Stimulated activated naive CD4-positive, alpha-beta T cell treated with Interleukin-2 at 50 U/mL for 16 hours (primary cell): ENCODE measurements at places on chromosomes 6 and 20.

- DNase-seq: no peak
Observed at GRCh38 chr6:126914172-126914571, 204.3 kb upstream of the RSPO3 start.

DNA sequence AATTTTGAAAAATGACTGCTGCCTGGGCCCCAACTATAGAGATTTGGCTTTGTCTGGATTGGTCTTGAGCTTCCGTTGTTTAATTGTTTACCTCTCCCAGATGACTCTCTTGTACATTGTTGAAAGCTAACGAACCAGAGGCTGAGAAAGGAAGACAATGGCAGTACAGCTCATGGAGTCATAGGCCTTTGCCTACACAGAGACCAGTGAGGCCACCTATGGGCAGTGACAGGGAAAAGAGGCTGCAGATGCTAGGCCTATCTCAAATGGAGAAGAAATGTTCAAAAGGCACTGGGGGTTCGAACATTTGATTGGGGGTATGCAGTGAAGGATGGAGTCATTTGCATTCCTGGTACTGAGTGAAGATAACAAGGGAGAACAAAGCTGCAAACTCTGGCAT lies 29.1 kb downstream of the OPN5 start:
- DNase-seq: no peak

GRCh38 chr6:72864236-72864635 lies 242.4 kb downstream of the KCNQ5 start:
- no peak for DNase-seq

GRCh38 chr6:53366128-53366641 lies 17.4 kb upstream of the ELOVL5 start:
- no peak for DNase-seq

- no peak for DNase-seq
Observed at GRCh38 chr6:4656106-4656505, 120.1 kb upstream of the CDYL start.

DNA sequence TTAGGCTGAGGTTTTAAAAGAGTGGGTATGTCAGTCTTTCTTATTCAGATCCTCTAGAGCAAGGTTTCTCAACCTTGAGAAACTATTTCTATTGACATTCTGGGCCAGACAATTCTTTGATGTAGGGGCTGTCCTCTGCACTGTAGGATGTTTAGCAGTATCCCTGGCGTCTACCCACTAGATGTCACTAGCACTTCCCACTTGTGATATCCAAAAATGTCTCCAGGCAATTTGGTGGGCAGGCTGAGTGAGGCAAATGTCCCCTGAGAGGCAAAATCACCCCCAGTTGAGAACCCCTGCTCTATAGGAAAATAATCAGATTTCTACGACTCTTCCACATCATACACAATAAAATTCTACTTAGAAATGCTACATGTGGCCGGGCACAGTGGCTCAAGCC lies 7.7 kb upstream of the ZKSCAN8 start:
- DNase-seq: peak; percentile 5

DNA sequence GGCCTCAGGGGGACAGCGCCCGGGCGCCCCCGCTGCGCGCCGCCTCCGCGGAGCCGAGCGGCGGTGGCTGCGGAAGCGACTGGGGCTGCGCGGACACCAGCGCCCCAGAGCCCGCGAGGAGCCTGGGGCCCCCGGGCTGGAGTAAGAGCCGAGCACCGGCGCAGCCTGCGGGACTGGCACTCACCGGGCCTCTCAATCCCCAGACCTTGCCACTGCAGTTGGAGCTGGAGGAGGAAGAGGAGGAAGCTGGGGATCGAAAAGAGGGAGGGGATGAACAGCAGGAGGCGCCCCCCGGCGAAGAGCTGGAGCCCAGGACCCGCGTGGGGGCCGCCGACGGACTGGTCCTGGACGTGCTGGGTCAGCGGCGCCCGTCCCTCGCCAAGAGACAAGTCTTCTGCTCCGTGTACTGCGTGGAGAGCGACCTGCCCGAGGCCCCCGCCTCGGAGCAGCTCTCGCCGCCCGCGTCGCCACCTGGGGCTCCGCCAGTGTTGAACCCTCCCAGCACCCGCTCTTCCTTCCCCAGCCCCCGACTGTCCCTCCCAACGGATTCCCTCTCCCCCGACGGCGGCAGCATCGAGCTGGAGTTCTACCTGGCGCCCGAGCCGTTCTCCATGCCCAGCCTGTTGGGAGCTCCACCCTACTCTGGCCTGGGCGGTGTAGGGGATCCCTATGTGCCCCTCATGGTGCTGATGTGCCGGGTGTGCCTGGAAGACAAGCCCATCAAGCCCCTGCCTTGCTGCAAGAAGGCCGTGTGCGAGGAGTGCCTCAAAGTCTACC lies 590 bp downstream of the RNF217 start:
- DNase-seq: no peak

GRCh38 chr6:6251555-6252280 lies 68.7 kb downstream of the F13A1 start:
- DNase-seq: no peak

GRCh38 chr6:42302411-42302810 lies 84.8 kb upstream of the MRPS10 start:
- DNase-seq: no peak

DNA sequence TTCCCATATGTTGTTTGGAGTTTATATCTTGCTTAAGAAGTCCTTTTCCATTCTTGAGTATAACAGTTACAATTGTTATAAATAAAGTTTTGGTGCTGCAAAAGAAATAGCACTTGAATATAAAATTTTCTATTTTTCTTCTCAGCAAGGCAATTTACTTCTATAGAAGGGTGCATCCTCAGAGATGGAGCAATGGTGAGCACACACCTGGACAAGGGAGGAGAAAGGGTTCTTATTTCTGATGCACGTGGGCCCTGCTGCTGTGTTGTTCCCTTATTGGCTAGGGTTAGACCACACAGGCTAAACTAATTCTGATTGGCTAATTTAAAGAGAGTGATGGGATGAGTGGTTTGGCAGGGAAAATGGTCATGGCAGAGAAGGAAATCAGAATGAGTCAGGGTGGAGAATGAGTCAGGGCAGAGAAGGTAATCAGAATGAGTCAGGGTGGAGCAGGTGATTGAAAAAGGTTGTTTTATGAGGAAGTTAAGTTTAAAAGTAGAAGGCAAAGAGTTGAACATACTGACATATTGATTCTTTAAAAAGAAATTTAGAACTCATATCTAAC lies 38.0 kb downstream of the CST8 start:
- no peak for DNase-seq

GRCh38 chr6:113306552-113307145 lies 550.5 kb upstream of the MARCKS start:
- peak; percentile 28 for DNase-seq

DNA sequence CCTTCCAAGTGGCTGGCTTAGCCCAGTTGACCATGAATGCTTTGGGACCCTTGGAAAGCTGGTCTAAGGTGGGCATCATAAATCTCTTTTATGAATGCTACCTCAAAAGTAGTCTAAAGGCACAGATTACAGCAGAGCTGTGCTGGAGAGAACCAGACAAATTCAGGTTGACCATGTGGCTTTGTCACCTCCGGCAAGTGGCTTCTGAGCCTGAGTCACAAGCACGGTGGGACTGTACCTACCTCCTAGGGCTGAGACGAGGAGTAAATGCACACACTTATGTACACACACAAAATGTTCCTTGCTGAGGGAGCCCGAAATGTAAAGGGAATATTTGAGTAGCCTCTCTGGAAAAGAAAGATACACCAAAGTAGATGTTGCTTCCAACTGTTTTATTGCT lies 155.9 kb downstream of the NFATC2 start:
- DNase-seq: peak; percentile 51

DNA sequence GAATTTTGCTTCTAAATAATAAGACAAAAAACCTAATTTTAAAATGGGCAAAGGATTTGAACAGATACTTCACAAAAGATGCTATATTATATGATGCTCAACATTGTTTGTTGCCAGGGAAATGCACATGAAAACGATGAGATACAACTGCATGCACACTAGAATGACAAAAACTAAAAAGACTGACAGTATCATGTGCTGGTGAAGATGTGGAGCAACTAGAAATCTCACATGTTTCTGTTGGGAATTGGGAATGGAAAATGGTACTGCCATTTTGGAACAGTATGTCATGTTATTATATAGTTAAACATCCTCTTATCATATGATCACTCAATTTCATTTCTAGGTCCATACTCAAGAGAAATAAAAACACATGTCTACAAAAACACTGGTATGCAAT lies 13.4 kb upstream of the SNX9 start:
- DNase-seq: no peak
